ENCODE measurements at places on chromosomes 6 and 20.

DNA sequence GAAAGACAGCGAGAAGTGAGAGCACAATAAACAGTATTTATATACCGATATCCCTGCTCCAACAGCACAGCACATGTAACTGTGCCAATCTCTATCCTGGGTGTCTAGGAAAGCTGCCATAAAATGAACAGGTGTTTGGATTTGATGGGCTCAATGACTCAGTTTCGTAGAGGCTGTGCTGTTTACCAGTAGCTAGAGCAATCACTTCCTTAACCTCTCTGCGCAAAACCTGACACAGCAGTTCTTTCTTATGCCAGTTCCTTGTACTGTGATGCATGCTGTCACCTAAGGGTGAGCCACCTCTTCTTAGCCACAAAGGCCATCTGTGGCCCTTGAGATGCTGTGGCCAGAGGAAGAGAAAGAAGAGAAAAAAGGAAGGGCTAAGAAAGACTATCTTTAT lies 59.3 kb downstream of the SHPRH start:
- no peak for DNase-seq

GRCh38 chr20:19232997-19233794 lies 20.8 kb downstream of the SLC24A3 start:
- DNase-seq = no peak

DNA sequence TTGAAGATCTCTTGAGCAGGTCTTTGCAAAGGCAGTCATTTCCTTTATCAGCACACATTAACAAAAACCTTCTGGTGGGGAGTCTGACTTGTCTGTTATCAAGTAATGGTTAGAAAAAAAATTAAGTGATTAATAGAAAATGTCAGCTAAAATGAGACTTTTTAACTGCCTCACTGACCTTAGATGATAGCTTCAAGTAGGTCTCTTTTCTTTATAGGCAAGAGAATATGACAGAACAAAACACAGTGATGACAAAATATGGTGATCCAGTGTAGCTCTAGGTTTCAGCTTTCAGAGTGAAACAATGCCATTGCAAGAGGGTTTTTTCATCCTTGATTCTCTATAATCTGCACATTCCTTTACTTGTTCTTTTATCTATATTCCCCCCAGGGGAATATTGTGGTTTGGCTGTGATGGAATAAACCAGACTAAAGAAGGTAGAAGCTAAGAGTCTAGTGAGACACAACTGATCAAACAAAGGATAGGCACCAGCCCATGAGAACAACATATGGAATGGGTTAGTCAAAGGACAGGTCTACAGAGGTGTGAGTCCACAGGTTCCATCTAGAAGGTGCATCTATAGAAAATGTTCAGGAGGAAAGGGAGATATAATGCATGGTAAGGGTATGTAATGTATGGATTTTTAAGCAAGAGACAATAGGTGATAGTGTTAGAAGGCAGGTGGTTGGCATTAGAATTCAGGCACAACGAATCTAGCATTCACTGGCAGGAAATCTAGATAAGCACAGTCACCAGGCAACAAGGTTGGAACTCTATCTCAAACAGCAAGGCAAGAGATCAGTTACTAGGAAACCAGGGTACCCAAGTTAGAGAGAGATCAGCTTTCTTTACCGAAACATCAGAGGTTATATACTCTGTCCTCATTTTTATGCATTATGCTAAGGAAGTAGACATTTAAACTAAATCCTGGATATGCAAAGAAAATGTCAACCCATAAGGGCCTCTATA lies 228.9 kb upstream of the SMLR1 start:
- DNase-seq = no peak

DNA sequence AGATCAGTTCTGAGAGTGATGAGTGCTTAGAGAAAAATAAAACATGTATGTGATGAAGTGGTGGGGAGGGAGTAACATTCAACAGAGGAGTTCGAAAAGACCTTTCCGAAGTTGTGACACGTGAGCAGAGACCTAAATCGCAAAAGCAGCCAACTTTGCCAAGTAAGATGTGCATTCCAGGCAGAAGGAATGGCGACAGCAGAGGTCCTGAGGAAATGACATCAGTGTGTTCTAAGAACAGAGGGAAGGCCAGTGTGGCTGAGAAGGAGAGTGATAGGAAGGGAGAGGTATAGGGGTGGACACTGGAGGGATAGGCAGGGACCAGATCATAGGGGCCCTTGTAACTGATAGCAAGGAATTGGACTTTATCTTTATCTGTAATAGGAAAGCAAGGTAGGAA lies 51.3 kb downstream of the ADAT2 start:
- no peak for DNase-seq

DNA sequence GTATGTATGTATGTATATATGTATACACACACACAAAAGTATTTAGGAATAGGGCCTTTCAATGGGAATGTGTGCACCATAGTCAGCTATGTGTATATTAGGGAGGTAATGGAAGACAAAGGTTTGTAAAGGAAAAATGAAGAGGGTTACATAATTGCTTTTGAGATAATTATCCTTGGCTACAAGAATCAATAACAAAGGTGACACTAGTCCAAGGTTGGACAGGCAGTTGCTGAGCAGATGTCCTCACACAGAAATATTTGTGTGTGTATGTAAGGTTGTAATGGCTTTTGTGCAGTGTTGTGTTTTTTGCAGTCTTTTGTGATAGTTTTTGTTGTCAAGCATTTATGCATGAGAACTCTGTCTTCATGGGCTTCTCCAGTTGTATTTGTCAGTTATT lies 157.9 kb upstream of the MARCKS start:
- no peak for DNase-seq

GRCh38 chr6:107419733-107420132 lies 39.6 kb downstream of the PDSS2 start:
- no peak for DNase-seq

- DNase-seq = peak; percentile 15
These were observed 39.7 kb upstream of the TULP1 start for GRCh38 chr6:35552285-35552917.

- no peak for DNase-seq
These were observed 62.2 kb upstream of the PDE10A start for GRCh38 chr6:165725201-165725600.

DNA sequence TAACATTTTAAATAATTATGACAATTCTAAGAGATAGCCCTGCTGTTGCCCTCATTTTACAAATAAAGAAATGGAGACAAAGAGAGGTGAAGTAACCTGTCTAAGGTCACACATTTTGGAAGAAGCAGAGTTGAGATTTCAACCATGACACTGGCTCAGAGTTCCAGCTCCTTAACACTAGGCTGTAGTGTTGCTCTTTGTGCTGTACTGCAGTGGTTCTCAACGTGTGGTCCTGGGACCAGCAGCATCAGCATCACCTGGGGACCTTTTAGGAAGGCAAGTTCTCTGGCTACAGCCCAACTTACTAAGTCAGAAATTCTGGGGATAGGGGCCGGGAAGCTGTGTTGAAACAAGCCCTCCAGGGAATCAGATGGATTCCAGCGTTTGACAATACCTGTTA lies 62.4 kb upstream of the FERMT1 start:
- no peak for DNase-seq

GRCh38 chr20:57900226-57900905 lies 190.6 kb upstream of the PMEPA1 start:
- no peak for DNase-seq

DNA sequence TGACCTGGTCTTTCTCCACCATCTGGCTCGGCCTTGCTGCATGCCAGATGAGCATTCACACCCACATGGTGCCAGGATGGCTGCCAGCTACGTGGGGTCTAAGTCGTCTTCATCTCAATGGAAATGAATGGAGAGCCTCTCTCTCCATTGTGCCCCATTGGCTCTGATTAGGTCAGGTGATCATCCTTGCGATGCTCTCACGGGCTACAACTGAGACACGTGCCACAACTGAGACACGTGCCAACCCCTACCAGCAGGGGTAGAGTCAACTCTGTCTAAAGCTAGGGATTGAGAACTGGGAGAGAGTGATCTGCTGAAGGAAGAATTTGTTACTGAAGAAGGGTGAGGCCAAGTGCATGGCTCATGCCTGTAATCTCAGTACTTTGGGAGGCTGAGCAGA lies 67.3 kb upstream of the RALY start:
- DNase-seq = no peak

GRCh38 chr6:9131616-9132015 lies 696.3 kb upstream of the SLC35B3 start:
- no peak for DNase-seq

- no peak for DNase-seq
These were observed 51.1 kb downstream of the GTF2H5 start for GRCh38 chr6:158219228-158219627.

GRCh38 chr6:165634101-165634880 lies 28.8 kb downstream of the PDE10A start:
- DNase-seq = no peak

DNA sequence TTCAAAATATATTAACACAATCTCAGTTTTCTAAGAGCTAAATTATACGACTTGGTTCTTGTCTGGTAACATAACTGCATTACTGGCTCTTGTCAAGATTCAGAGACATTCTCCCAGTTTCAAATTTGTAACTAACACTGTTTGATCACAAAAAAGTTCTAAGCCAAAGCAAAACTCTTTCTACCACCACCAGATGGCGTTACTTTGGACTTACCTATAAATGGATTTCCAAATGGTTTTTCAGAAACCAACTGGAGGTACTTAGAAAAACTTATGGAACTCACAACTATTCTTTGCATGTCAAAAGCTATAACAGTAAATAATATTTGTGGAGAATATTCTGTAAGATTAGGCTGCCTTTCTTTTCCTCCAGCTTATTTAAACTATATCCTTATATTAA lies 34.2 kb upstream of the GFRAL start:
- DNase-seq = no peak

- DNase-seq = no peak
These were observed 575 bp downstream of the WTAP start for GRCh38 chr6:159727717-159728445.

DNA sequence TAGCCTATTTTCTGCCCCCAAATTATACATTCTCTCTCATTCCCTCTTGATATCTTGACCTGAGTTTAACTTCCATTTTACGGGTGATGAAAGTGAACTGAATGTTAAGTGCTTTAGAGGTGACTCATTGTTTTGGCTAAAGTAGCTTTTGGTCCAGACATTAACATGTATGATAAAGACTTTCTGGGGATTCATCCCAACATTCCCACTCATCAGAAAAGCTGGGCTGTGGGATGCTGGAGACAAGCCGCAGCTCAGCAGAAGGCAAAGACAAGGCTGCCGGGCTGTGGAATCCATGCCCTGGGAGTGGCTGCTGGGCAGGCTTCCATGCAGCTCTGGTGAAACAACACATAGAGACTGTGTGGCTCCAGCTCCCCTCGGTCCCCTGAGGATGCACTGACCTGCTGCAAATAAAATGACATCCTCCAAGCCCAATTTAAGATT lies 89.9 kb upstream of the SYNDIG1 start:
- no peak for DNase-seq
